ENCODE measurements at places on chromosomes 4 and X.

GRCh38 chr4:93658443-93658842, 170.1 kb upstream of the ATOH1 start:
- H3K4me1 ChIP-seq = no peaks in the 10 kb centered on the region
- H3K36me3 ChIP-seq = no peaks in the 10 kb centered on the region
- no peaks in the 10 kb centered on the region for H3K27me3 ChIP-seq

- no peaks in the 10 kb centered on the region for H3K27me3 ChIP-seq
- no peak overlapping the region for H3K27ac ChIP-seq
- DNase-seq = no peak
- peaks cover 32% of the 10 kb centered on the region for H3K4me1 ChIP-seq
- no peaks in the 10 kb centered on the region for H3K36me3 ChIP-seq
- H3K4me3 ChIP-seq = no peak overlapping the region
Measured at GRCh38 chrX:38332505-38332904, 5.2 kb upstream of the RPGR start.

DNA sequence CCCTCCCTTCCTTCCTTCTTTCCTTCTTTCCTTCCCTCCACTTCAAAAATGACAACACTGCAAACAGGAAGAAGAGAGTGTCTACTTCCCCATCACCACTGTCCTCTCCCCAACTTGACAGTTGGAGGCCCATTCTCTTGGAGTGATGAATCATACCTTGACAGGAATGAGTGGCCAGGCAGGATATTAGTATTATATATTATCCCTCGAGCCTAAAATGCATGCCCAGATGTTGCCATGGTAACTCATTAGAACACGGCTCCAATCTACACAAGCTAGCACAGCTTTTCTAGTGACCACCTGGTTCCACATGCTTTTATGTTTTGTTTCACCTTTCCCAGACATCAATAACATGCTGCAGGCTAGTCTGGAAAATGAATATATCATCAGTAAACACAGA, 71.3 kb upstream of the LHFPL1 start:
- H3K4me1 ChIP-seq = no peaks in the 10 kb centered on the region
- H3K4me3 ChIP-seq = no peak overlapping the region
- DNase-seq = no peak
- H3K36me3 ChIP-seq = no peaks in the 10 kb centered on the region
- no peaks in the 10 kb centered on the region for H3K27me3 ChIP-seq
- no peak overlapping the region for H3K27ac ChIP-seq

DNA sequence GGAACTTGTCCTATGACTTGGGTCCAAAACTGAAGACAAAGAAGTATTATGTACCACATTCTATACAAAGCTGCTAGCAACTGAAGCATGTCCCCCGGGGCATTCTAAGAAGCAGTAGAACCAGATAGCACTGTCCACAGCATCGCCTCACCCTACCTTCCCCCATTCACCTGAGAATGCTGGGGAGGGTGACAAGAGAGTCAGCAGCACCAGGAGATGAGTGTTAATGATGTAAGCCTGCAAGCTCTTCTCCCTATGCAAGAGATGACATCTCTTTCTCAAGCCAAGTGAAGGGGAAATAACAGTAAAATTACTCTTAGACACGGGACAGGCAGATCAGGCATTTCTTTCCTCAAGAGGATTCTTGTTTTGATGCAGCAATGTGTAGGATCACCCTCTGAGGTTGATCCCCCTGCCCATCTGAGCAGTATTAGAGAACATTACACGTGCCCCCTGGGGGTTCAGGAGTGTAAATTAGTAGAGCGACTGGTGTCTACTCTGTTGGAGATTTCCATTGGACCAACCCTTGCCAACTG, 13.9 kb upstream of the TLR1 start:
- DNase-seq = no peak
- no peaks in the 10 kb centered on the region for H3K36me3 ChIP-seq
- H3K4me3 ChIP-seq = no peak overlapping the region
- H3K27ac ChIP-seq = no peak overlapping the region
- H3K27me3 ChIP-seq = no peaks in the 10 kb centered on the region
- no peaks in the 10 kb centered on the region for H3K4me1 ChIP-seq

DNA sequence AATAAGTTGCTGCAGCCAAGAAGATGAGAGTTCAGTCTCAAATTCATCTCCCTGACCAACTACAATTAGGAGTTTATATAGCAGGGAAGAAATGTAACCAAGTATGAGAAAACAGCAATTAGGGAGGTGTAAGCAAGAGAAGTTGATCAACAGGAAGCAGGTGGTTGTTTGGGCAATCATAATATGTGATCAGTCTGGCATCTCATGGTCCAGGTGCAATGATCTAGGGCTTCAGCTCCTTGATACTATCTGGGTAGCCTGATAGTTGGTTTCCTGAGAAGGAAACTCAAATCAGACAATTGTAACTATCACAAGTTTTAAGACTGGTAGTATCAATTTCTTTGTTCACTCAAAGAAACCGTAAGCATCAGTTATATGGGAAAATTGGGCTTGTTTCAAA, 1574.3 kb upstream of the PABPC4L start:
- H3K4me3 ChIP-seq = no peak overlapping the region
- H3K27ac ChIP-seq = no peak overlapping the region
- DNase-seq = no peak
- no peaks in the 10 kb centered on the region for H3K4me1 ChIP-seq
- H3K36me3 ChIP-seq = no peaks in the 10 kb centered on the region
- H3K27me3 ChIP-seq = peaks cover 2% of the 10 kb centered on the region

- H3K4me3 ChIP-seq = no peak overlapping the region
- no peak overlapping the region for H3K27ac ChIP-seq
- H3K4me1 ChIP-seq = no peaks in the 10 kb centered on the region
Measured at GRCh38 chr4:131304686-131305085, 1844.4 kb upstream of the PCDH10 start.

GRCh38 chrX:51395810-51396728, 63.4 kb downstream of the NUDT10 start:
- H3K4me1 ChIP-seq = no peaks in the 10 kb centered on the region
- H3K27ac ChIP-seq = no peak overlapping the region
- peaks cover 1% of the 10 kb centered on the region for H3K27me3 ChIP-seq
- H3K4me3 ChIP-seq = peak overlapping the region; percentile 74
- H3K36me3 ChIP-seq = no peaks in the 10 kb centered on the region
- DNase-seq = peak; percentile 58

GRCh38 chr4:20368926-20369325, 117.2 kb downstream of the SLIT2 start:
- H3K27me3 ChIP-seq = no peaks in the 10 kb centered on the region
- no peak overlapping the region for H3K4me3 ChIP-seq
- H3K36me3 ChIP-seq = no peaks in the 10 kb centered on the region
- DNase-seq = no peak
- no peak overlapping the region for H3K27ac ChIP-seq

GRCh38 chr4:120819805-120820437, 102.6 kb downstream of the PRDM5 start:
- H3K27me3 ChIP-seq = no peaks in the 10 kb centered on the region
- peaks cover 15% of the 10 kb centered on the region for H3K4me1 ChIP-seq
- no peak for DNase-seq
- H3K36me3 ChIP-seq = no peaks in the 10 kb centered on the region
- H3K4me3 ChIP-seq = no peak overlapping the region

DNA sequence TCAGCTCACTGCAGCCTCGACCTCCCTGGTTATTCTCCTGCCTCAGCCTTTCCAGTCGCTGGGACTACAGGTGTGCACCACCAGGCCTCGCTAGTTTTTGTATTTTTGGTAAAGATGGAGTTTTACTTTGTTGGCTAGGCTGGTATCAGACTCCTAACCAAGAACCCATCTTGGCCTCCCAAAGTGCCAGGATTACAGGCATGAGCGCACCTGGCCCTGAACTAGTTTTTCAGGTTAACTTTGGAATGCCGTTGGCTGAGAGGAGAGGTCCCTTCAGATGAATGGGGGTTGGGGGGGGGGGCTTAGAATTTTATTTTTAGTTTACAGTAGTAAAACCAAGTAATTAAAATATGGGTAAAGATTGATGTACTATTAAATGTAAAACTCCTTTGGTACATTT, 23.4 kb upstream of the CWH43 start:
- H3K27me3 ChIP-seq = no peaks in the 10 kb centered on the region
- H3K27ac ChIP-seq = no peak overlapping the region
- H3K4me3 ChIP-seq = no peak overlapping the region
- H3K4me1 ChIP-seq = no peaks in the 10 kb centered on the region
- no peaks in the 10 kb centered on the region for H3K36me3 ChIP-seq

DNA sequence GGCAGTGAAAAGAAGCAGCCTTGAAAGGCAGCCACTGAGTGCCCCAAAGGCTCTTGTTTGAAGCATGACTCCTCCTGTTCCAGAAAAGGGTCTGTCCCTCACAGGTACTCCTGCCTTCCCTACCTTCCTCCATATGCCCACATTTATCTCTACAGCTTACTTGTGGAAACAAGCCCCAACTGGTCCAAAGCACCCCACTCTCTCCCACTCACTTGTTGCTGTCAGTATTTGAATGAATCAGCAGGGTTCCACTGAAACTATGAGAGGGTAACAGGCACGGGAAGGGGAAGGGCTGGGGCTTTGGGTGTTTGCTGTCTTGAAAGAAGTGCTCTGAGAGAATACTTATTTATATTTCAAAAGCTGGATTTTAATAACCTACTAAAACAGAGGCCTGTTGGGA, 34.9 kb downstream of the GPR143 start:
- H3K4me1 ChIP-seq = no peaks in the 10 kb centered on the region
- no peak overlapping the region for H3K27ac ChIP-seq
- H3K36me3 ChIP-seq = peaks cover 41% of the 10 kb centered on the region
- H3K4me3 ChIP-seq = no peak overlapping the region
- no peak for DNase-seq

- no peak overlapping the region for H3K27ac ChIP-seq
- DNase-seq = no peak
- H3K36me3 ChIP-seq = peaks cover 8% of the 10 kb centered on the region
- H3K4me1 ChIP-seq = no peaks in the 10 kb centered on the region
Measured at GRCh38 chr4:2087170-2087569, 28.0 kb downstream of the NAT8L start.

- no peak for DNase-seq
- no peak overlapping the region for H3K4me3 ChIP-seq
- peaks cover 39% of the 10 kb centered on the region for H3K36me3 ChIP-seq
- H3K27me3 ChIP-seq = peaks cover 6% of the 10 kb centered on the region
- no peak overlapping the region for H3K27ac ChIP-seq
Measured at GRCh38 chr4:5788144-5788543, 77.1 kb downstream of the EVC start.

GRCh38 chrX:95441836-95442235, 1242.8 kb upstream of the DIAPH2 start:
- no peaks in the 10 kb centered on the region for H3K27me3 ChIP-seq
- DNase-seq = no peak

GRCh38 chr4:114558446-114559020, 40.1 kb upstream of the UGT8 start:
- H3K4me3 ChIP-seq = no peak overlapping the region
- no peak overlapping the region for H3K27ac ChIP-seq
- DNase-seq = no peak
- no peaks in the 10 kb centered on the region for H3K27me3 ChIP-seq
- H3K36me3 ChIP-seq = peaks cover 11% of the 10 kb centered on the region

DNA sequence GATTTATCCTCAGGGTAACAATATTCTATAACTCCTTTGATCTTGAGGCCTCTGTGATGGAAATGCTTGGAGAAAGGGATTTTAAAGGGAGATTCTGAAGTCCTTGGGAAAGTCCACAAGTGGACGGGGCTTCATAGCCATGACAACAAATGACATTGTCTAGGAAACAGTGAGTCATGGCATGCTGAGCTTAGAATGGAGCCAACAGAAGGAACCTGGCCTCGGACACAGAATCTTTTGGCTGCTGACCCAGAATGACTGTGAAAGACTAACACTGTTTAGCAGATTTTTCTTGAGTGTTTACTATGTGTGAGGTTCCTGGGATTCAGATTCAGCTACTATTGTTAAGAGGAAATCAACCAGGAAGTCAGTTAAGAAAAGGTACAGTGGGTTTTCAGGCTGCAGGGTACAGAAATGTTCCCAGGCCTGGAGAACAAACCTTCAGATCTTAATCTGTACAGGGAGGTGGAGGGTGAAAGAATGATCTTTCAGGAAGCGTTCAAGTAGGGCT, 18.1 kb upstream of the CXCL2 start:
- H3K27ac ChIP-seq = peak overlapping the region; percentile 98
- peaks cover 19% of the 10 kb centered on the region for H3K4me1 ChIP-seq
- no peaks in the 10 kb centered on the region for H3K36me3 ChIP-seq
- H3K27me3 ChIP-seq = peaks cover 6% of the 10 kb centered on the region
- no peak overlapping the region for H3K4me3 ChIP-seq
- DNase-seq = no peak

- peaks cover 3% of the 10 kb centered on the region for H3K4me1 ChIP-seq
- H3K36me3 ChIP-seq = no peaks in the 10 kb centered on the region
- no peak overlapping the region for H3K27ac ChIP-seq
- DNase-seq = no peak
Measured at GRCh38 chr4:105170711-105171110, 24.0 kb downstream of the TET2 start.

DNA sequence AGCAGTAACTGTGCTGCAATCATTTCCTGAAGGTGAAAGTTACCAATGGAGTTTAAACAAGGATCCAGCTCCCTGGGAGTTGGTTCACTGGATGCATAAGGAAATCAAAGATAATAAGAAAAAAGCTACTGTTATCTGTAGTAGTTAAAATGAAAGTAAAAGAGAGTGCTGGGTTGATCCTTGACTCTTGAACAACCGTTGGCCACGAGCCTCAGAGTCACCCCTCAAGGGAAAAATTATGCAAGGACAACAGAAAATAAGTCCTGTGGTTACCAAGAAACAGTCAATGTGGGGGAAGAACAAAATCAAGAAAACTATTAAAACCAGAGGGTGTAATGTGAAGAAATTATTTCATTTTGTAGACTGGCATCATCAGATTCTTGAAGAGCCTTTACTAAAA, 49.7 kb upstream of the DDIT4L start:
- no peaks in the 10 kb centered on the region for H3K4me1 ChIP-seq
- no peak overlapping the region for H3K4me3 ChIP-seq
- DNase-seq = no peak
- no peaks in the 10 kb centered on the region for H3K27me3 ChIP-seq
- H3K27ac ChIP-seq = no peak overlapping the region

Measured in endothelial cell (in vitro differentiated cells).